ENCODE measurements at places on chromosomes 7 and 10.

DNA sequence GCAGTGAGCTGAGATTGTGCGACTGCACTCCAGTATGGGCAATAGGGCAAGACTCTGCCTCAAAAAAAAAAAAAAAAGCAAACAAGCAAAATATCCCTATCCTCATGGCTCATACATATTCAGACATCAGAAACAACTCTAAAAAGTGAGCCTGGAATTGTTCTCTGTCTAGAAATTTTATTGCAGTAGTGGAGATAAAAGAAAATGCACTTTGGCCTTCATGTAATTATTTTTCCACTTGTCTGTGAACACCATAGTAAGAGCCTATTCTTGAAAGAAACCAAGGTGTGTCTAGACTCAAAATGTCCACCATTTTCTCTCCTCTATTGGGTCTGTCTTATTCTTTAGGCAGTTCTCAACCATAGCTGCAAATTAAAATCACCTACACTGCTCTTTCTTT lies 30.5 kb upstream of the MCU start:
- DNase-seq = no peak

DNA sequence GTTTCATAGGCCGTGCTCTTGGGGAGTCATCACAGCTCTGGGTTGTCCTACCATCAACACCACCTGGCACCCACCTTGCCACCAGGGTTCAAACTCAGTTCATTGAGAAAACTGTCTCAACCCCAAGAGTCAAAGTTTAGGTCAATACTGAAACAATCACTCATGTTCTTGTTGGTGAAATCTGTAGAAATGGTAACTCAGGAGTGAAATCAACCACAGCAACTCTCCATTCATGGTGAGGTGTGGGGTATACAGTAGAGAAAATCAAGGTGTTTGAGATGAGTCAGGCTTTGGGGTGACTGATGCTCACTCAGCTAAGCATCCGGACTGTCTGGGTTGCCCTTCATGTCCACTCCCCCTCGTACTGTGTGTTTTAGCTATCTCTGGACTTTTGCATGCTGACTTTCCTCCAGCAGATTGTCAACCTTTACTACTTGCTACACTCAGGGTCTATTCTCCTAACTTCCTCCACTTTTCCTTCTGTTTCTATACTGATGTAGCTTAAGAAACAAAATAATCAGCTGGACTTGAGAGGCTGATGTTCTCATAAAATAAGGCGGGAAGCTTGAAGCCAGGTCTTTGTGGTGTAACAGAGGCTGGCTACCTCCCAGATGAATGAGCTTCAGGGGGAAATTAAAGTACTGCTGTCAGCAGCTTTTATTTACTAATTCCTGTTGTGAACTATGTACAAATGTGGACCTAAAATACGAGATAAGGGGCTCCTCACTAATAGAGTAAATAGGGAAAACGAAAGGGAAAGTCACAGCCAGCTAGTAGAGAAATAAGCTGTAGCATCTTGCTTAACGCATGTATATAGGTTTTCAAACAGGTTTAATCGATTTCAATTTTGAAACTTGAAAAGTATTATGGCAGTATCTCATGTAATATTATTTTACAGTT lies 173.6 kb upstream of the AKR1E2 start:
- no peak for DNase-seq

DNA sequence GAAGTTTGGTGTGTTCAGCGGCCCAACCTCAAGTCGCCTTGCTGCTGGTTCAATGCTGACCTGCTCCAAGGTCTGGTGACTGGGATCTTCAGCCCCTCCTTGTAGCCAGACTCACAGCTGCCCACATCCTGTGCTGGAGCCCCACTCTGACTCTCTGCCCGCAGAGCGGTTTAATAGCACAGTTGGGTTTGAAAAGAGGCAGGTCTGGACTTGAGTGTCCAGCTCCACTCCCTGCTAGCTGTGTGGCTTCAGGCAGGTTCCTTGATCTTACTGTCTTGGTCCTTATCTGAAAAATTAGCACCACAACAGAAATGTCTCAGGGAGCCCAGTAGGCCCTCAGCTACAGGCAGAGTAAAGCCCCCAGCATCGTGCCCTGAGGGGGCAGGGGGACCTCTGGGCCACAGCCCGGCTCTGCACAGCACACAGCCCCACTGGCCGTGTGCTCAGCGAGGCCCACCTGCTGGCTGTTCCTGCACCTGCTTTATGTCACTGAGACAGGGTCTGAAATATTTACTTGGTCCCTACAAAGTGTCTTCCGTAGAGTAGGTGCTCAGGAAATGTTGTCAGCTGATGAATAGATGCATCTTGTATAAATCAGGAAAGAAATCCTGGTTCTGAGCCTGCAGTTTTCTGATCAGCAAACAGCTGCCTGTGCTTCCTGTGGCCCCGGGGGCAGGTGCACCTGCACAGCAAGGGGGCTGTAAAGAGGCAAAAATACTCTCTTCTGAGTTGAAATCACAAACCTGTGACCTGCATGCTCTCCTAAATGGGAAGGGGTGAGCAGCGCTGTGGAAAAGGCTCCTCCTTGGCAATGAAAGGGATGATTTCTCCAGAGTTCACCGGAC lies 155.5 kb downstream of the SVIL start:
- DNase-seq = peak; percentile 42

- DNase-seq = no peak
Observed at GRCh38 chr10:35356725-35357092, 20.4 kb downstream of the CCNY start.

GRCh38 chr7:32335107-32335506 lies 155.1 kb downstream of the LSM5 start:
- DNase-seq = no peak

DNA sequence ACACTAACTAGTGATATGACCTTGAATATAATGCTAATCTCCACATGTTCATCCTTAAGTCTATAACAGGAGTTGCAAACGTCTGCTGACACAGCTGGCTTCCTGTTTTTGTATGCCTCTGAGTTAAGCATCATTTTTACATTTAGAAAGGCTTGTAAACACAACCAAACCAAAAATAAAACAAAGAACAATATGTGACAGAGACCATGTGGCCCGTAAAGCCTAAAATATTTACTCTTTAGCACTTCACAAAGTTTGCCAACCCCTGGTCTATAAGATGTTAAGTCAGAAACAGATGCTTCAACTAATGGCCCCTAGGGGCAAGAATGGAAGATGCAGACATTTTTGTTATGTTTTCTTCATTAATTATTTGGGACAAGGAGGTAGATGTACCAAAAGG lies 109.3 kb downstream of the CPEB3 start:
- DNase-seq = no peak

DNA sequence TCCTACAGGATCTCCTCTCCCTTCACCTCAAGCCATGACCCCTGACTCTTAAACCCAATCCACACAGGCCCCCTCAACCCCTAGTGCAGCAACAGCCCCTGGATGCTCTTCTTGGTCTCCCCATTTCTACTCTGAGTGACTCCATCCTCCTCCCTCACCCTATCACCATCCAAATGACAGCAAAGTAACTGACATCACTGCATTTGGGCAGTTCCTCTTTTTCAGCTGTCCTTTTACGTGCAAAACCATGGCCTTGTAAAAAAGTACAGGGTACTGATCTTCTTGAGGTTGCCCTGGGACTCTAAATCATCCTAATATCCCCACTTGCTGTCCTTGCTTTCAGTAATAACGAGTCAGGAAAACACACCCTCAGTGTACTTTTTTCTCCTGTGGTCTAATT lies 454.9 kb downstream of the ADRA2A start:
- DNase-seq = no peak

DNA sequence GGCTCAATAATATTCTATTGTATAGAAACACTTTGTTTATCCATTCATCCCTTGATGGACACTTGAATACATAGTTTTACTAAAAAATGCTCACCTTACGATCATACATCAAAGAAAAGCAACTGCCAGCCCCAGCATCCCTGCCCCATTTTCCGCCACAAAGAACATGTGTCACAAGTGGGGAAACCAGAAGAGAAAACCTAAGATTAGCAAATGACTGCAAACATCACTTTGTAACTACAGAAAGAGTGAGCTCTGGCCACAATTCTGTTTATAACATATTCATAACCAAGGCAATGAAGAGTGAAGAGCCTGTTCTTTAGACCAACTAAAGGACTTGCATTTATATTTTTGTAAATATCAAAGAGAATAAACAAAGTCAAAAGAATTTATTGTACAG lies 89.8 kb downstream of the DOCK4 start:
- DNase-seq = no peak

- DNase-seq = no peak
Observed at GRCh38 chr7:47504551-47505311, 77.2 kb downstream of the TNS3 start.

DNA sequence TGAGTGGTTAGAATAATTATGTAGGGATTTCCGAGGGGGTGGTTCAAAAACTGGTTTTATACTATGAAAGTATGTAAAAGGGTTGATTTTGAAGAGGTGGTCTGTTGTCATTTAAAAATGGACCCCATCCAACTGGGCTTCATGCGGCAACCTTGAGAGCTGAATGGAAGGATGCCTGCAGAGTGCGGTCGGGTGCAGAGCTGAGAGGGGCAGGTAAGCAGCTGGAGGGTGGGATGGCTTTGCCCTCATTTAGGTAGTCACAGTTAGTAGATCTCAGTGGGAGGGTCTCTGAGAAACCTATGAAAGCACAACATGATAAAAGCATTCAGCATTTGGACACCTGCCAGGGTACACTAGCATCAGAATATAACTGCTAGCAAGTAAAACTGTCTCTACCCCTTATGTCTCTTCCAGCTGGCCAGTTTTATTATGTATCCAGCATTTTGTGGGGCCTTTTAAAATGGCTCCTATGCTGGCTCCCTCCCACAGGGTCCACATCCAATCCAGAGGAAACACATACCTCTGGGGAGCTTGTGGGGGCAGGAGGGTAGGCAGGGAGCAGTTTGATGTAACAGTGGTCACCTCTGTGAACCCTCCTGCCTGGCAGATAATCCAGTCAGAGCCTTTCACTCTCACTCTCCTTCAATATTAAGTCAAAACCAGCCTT lies 75.9 kb upstream of the MAGI2 start:
- DNase-seq = no peak

DNA sequence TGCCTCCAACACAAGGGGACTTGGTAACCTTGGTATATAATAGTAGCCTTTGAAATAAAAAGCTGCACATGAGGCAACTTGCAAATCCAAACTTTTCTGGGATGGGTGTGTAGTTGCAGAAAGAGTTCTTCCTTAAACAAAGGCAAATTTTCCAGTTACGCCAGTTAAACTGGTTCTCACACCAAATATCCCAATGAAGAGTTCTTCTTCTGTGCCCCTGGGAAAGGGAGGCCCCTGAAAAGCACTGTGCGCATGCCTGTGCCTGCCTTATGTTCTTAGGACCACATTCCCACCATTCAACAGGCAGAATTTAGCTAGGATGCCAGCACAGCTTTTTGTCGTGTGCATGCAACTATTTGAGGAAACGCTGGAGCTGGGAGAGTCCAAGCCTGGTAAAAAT lies 164.8 kb upstream of the SLC25A13 start:
- DNase-seq = no peak

GRCh38 chr10:69847883-69848282 lies 46.2 kb downstream of the COL13A1 start:
- no peak for DNase-seq

- DNase-seq = no peak
Observed at GRCh38 chr7:130356121-130356875, 11.7 kb downstream of the CPA5 start.

DNA sequence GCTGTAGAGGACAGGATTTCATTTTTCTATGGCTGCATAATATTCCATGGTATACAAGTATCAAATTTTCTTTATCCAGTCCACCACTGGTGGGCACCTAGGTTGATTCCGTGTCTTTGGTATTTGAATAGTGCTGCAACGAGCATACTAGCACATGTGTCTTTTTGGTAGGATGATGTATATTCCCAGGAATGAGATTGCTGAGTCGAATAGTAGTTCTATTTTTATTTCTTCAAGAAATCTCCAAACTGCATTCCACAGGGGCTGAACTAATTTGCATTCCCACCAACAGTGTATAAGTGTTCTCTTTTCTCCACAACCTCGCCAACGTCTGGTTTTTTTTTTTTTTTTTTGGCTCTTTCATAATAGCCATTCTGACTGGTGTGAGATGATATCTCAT lies 550.0 kb downstream of the REEP3 start:
- no peak for DNase-seq

DNA sequence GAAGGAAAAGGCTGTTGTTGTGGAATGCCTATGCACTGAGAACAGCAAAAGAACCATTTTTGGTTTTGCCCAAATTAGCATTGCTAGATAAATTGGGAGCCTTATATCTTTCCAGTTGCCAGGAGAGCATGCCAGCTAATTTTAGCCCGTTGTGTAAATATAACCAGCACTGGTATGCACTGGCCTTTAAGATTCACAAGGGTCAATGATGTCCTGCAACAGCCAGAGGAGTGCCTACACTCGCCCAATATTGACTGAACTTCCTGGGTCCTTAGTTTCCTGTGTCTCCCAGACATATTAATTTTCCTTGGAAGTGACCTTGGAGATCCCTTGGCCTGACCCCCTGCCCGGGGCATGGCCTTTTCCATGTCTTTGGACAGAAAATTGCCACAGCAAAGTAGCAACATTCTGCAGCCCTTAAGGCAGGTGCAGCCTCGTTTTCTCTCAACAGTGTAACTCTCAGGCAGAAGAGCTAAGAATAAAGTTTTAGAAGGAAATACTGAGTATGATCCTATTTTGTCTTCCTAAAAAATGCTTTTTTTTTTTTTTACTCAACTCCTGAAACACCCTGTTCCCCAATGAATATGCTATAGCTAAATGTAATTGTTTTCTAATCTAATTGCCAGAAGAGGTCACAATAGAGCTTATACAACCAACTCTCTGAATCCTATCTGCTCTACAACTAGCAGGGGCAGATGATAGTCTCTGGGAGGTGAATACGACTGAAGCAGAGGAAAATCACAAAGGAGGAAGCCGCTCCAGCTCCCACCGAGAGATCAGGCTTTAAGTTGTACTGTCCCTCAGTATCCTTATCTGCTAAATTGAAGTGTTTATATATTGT lies 131.9 kb upstream of the PCGF5 start:
- DNase-seq = no peak

- no peak for DNase-seq
Observed at GRCh38 chr10:23192712-23193434, 761 bp downstream of the PTF1A start.

DNA sequence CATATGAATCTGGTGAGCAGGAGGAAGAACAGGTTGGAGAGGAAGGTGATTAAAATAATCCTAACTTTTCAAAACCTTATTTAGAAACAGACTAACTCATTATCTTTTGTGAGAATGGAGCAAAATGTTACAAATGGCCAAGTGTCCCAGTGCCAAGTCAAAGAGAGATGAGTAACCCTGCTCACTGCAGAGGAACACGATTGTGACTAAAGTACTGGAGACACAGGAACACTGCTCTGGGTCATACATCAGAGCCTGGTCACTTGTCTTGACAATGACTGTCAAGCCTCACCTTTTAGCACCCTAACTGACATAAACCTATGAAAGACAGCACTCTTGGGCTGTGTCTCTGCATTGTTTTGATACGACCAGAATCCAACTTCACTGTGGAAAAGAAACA lies 108.8 kb downstream of the SGMS1 start:
- DNase-seq = no peak

- no peak for DNase-seq
Observed at GRCh38 chr7:54689394-54690049, 69.5 kb downstream of the SEC61G start.

- DNase-seq = no peak
Observed at GRCh38 chr10:132562916-132563456, 25.4 kb downstream of the INPP5A start.
